ENCODE measurements at places on chromosomes 2 and 18. TPM values are rescaled to one million over a fixed set of nuclear protein-coding genes. Genes with fewer than 3 reads are reported as not detected.

DNA sequence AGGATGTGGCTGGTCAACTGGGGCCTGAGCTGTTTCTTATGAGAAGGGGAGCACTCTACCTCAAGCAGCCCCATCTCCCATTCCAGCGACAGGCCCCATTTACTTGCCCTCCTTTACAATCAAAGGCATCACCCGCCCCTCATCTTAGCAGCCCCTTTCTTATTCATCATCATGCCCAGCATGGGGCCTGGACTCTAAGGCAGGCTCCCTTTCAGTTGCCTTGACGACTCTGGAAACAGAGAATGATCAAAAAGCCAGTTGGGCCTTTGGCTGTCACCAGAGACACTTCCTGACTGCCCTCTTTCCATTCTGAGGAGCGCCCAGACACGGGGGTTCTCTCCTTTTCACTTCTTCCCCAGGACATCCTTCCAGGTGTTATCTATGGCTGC, 11.2 kb downstream of the CELF4 start:
- no peaks in the 10 kb centered on the region for H3K27me3 ChIP-seq
- H3K4me3 ChIP-seq, result no peak overlapping the region
- H3K4me1 ChIP-seq, result no peaks in the 10 kb centered on the region
- H3K36me3 ChIP-seq, result no peaks in the 10 kb centered on the region
- no peak overlapping the region for H3K27ac ChIP-seq
- DNase-seq, result no peak

The MAP2 gene
- total RNA-seq, result 211 TPM

The SYT4 gene
- total RNA-seq, result 3.0 TPM

- peak; percentile 1 for DNase-seq
- no peaks in the 10 kb centered on the region for H3K4me1 ChIP-seq
- H3K27ac ChIP-seq, result no peak overlapping the region
- H3K4me3 ChIP-seq, result no peak overlapping the region
- H3K36me3 ChIP-seq, result no peaks in the 10 kb centered on the region
- H3K27me3 ChIP-seq, result no peaks in the 10 kb centered on the region
Observed at GRCh38 chr2:212528106-212528856, 10.3 kb downstream of the ERBB4 start.

The TBC1D8 gene
- 20.8 TPM for total RNA-seq

The CPLX4 gene
- total RNA-seq, result not detected

DNA sequence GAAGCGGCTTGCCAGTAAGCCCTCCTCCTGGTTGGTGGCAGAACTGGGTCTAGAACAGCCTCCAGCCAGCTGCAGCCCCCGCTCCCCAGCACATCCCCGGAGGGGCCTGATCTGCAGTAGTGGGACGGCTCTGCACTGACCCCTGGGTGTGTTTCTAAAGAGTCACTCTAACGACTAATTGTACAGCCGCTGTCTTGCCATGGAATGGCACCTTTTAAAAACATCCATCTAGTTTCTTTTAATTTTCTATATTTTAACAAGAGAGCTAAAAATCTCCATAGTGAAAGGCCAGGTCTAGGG, 82.0 kb downstream of the MTCL1 start:
- H3K4me3 ChIP-seq, result no peak overlapping the region
- H3K36me3 ChIP-seq, result no peaks in the 10 kb centered on the region
- H3K27ac ChIP-seq, result no peak overlapping the region
- no peaks in the 10 kb centered on the region for H3K27me3 ChIP-seq

The RSAD2 gene
- total RNA-seq, result 3.3 TPM

The KCNE4 gene
- 19.3 TPM for total RNA-seq

DNA sequence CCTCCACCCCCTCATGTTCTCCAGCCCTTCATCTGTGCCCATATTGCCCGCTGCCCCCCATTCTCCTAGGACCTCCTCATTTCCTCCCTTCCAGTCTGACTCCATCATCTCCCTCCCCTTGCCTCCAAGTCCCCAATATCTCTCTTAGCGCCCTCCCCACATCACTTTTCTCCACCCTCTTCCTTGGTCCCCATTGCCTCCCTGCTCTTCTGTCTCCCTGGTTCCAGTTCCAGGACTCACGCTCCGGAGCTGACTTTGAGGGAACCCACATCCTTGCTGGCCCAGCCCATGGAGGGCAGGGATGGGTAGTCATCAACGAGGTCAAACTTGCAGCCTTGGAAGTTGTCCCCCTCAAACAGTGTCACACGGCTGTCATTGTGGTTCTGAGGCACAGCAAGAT, 2.6 kb downstream of the CRYBA2 start:
- H3K27ac ChIP-seq, result no peak overlapping the region
- H3K27me3 ChIP-seq, result peaks cover 44% of the 10 kb centered on the region
- peaks cover 15% of the 10 kb centered on the region for H3K4me1 ChIP-seq
- DNase-seq, result no peak
- H3K4me3 ChIP-seq, result no peak overlapping the region

DNA sequence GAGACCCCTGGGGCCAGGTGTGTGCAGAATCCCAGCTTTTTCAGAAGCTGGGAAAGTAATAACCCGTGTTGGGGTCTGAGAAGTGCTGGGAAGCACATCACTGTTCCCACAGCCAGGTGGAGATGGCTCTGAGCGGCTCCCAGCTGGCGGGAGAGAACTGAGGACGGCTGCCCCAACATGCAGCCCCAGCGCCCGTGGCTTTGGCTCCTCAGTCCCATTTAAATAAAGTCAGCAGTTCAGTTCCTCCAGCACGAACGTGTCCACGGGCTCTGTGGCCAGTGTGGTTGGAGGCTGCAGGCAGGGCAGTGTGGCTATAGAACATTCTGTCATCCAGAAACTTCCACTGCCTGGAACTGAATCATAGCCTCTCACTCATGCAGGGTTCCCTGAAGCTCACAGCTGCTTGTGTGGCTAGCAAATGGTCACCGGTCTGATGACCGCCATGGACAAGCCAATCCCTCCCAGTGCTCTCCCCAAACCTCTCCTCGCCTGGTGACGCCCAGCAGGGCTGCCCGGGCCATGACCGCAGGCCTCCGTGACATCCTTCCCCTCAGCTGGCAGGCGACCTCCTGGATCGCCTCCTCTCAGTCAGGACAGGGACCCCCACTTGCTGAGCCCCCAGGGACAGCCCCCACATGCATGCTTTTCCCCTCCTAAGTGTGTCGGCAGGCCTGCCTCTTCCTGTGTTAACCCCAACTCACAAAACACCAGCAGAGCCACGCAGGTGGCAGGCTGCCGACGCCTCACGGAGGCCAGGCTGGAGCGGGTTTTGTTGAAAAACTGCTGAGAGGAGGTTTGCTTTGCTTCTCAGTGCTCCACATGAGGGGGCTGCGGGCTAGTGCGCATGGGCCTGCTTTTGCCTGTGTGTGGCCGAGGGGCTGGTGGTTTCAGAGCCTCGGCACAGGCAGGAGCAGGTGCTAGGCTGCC, 1.3 kb downstream of the RTP5 start:
- H3K4me3 ChIP-seq, result no peak overlapping the region
- H3K36me3 ChIP-seq, result no peaks in the 10 kb centered on the region
- DNase-seq, result no peak
- H3K4me1 ChIP-seq, result no peaks in the 10 kb centered on the region
- no peaks in the 10 kb centered on the region for H3K27me3 ChIP-seq

The WNT10A gene
- not detected for total RNA-seq

- no peaks in the 10 kb centered on the region for H3K27me3 ChIP-seq
- peaks cover 45% of the 10 kb centered on the region for H3K4me1 ChIP-seq
- DNase-seq, result no peak
- H3K27ac ChIP-seq, result no peak overlapping the region
- H3K4me3 ChIP-seq, result no peak overlapping the region
Observed at GRCh38 chr18:76395609-76396008, 99.4 kb downstream of the ZNF516 start.

The IL1RL2 gene
- total RNA-seq, result 6.2 TPM

Measured in thyroid gland (tissue), 4 donors.